Stimulated activated naive CD4-positive, alpha-beta T cell treated with Interleukin-2 at 50 U/mL for 16 hours (primary cell): ENCODE measurements at places on chromosomes 7 and 10.

- DNase-seq, result no peak
Measured at GRCh38 chr10:105339669-105340068, 698.6 kb downstream of the SORCS3 start.

- peak; percentile 19 for DNase-seq
Measured at GRCh38 chr7:73851410-73852338, 9.3 kb upstream of the TMEM270 start.

DNA sequence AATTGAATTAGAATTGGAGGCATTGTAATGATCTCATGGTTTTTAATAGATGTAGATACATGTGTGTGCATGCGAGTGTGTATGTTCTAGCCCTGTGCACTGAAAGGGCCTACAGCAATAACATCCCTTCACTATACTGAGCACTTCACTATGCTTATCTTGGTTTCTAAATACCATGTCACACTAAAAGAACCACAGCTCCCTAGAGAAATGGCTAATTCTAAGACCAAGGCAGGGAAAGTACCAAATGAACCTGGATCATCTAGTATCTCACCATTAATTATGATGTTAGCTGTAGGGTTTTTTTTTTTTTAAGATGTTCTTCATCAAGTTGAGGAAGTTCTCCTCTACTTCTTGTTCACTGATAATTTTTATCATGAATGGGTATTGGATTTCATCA lies 55.1 kb downstream of the HECTD2 start:
- DNase-seq, result no peak

GRCh38 chr10:4069491-4069890 lies 284.5 kb upstream of the KLF6 start:
- no peak for DNase-seq

DNA sequence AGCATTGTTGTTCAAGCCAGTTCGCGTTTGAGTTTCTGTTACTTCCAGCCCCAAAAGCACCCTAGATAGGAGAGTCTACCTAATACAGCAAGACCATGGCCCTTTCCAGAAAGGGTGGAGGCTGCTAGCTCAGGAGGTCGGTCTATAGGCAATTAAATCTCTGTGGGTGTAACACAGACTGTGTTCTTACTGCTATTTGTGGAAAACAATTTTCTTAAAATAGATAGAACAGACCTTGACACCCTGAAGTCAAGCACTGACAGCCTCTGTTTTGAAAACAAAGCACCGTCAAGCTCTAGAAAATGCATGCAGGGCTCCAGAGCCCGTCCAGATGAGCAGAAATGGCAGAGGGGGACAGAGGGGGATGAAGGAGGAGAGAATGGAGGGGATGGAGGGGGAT lies 156.6 kb downstream of the PRKAG2 start:
- no peak for DNase-seq

- no peak for DNase-seq
Measured at GRCh38 chr7:147941381-147941780, 649.2 kb upstream of the C7orf33 start.

DNA sequence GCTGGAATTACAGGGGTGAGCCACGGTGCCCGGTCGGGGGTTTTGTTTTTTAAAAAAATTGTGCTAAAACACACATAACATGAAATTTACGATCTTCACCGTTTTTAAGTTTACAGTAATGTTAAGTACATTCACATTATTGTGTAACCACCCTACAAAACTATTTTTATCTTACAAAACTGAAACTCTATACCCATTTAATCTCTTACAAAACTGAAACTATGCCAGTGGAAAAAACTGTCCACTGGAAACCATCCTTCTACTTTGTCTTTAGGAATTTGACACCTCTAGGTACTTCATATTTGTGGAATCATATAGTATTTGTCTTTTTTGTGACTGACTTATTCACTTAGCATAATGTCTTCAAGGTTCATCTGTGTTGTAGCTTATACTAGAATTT lies 1.0 kb upstream of the PSMC2 start:
- no peak for DNase-seq

- no peak for DNase-seq
Measured at GRCh38 chr7:139589474-139589873, 66.0 kb downstream of the CLEC2L start.

DNA sequence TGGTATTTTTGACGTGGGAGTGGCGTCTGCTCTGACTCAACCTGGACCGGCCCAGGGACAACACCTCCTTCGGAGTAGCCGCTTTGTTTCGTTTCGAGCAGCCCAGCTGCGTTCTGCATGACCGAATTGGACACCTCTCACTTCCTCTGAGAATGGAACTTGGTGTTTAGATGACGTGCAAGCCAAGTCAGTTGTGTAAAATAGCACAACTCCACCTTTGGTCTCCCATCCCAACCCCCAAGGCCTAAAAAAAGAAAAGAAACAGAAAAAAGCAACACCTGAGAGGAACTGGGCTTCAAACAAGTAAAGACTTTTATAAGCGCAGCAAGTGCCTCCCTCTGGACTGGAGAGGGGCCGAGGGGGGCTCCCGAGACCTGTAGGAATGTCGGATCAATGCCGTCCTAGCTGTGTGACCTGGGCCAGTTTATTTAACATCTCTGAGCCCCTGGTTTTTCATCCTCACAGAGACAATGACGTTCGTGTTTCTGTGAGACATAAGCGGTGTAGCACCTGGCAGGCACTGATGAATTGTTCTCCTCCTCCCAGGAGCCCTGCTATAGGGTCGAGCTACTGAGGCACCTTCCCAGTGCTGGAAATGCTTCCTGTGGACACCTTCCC lies 52.0 kb upstream of the SMNDC1 start:
- DNase-seq, result peak; percentile 82

GRCh38 chr10:62652564-62652963 lies 152.0 kb upstream of the ADO start:
- DNase-seq, result no peak

DNA sequence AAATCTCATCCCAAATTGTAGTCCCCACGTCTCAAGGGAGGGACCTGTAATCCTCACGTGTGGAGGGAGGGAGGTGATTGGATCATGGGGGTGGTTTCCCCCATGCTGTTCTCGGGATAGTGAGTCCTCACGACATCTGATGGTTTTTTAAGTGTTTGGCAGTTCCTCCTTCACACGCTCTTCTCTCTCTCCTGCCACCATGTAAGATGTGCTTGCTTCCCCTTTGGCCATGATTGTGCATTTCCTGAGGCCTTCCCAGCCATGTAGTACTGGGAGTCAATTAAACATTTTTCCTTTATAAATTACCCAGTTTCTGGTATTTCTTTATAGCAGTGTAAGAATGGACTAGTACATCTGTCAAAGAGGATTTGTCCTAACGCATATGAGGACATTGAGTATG lies 59.5 kb downstream of the RGS10 start:
- no peak for DNase-seq

DNA sequence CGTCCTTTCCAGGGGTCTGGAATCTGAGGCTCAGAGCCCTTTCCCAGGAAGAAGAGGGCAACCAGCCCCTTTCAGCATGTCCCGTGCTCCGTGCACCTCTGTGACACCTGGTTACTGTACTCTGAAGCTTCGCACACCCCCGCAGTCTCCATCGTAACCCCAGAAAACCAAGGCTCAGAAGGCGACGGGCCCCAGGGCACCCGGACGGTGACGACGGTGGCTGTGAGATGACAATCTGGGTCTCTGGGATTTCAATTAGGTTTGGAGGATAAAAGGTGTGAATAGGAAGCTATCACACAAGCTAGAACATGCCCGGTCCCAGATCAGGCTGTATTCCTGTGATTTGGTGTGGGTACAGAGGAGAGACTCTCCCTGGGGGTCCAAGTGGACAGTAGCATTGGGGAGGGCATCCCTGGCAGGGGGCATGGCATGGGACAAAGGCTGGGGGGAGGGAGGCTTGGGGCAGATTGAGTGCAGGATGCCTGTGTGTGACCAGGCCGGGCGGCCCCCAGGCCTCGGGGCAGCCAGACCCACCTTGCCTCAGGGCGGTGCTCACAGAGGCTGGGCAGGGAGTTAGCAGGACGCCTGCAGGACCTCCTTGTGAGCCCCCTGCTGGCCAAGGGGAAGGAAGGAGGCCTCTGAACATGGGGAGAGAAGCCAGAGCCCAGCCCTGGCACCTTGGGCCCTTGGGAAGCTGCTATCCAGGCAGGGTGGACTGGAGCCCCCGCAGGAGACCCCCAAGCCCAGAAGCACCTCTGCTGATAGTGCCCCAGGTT lies 23.4 kb upstream of the PSMG3 start:
- no peak for DNase-seq
